Right kidney (tissue), 9 donors: ENCODE measurements at places on chromosomes 1 and 21.
A peak's percentile ranks its signal among the peaks of the same experiment; 100 is the strongest.

DNA sequence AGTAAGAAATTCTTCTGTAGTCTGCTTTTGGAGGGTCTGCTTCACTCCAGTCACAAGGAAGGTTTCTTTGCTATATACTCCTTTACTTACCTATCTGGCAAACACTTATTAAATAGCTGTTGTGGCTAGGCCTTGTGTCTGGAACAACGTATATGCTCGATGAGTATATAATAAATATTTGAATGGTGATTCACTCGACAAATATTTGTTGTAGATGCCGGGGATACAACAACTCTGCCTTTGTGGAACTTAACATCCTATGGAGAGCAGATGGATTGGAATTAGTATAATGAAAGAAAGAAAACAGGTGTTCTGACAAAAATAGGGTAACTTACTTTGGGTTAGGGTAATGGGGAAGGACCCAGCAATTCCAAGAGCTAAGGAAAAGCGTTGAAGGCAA, 31.1 kb downstream of the KPNA6 start:
- no peak for DNase-seq

DNA sequence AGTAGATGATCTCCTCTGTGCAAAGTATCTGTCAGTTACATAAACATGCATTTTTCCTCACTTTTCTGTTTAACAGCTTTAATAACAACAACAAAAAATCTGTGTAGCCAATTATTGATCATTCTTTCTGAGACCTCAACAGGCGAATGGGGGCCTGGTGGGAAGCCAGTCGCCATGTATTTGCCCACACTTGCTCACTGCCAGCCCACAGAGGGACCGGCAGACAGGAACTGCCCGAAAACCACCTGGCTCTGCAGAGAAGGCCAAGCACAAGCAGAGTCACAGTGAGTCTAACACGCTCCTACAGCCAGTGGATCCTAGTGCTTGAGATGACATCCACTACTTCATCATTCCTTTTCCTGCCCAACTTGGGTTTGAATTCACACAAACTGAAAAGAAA, 56.1 kb downstream of the NPHP4 start:
- no peak for DNase-seq

DNA sequence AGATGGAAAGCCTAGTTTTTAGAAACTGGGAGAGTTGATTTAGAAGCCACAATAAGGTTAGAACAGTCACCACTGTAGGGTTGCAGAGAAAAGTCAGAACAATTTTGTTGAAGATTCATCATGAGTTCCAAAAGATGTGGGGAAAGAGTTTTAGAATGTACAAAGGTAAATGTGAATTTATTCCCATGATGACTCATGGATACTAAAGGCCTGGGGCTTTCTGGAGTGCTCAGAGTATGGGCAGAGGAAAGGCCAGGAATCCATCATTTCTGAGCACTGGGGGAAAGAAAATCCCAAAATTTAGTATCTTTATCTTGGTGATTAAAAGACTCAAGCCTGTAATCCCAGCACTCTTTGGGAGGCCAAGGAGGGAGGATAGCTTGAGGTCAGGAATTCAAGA, 17.8 kb downstream of the YBX1 start:
- DNase-seq = no peak

GRCh38 chr1:156122519-156123355, 8.2 kb downstream of the LMNA start:
- no peak for DNase-seq

DNA sequence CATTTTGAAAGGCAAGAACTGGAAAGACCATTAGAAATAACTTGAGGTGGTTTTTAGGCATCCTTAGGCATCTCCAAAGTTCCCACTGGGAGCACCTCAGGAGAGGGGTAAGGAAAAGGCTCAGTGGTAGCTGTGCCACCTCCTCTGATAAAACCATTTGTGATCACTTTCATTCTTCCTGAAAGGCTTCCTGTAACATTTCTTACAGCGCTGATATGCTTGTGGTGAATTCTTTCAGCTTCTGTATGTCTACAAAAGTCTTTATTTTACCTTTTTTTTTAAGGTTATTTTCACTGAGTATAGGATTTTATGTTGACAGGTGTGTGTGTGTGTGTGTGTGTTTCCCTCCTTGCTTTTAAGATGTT, 54.8 kb downstream of the VANGL2 start:
- DNase-seq = no peak

- DNase-seq = no peak
Observed at GRCh38 chr1:178055779-178056471, 38.0 kb upstream of the RASAL2 start.

GRCh38 chr1:211609120-211610024, 30.4 kb upstream of the SLC30A1 start:
- DNase-seq = no peak

DNA sequence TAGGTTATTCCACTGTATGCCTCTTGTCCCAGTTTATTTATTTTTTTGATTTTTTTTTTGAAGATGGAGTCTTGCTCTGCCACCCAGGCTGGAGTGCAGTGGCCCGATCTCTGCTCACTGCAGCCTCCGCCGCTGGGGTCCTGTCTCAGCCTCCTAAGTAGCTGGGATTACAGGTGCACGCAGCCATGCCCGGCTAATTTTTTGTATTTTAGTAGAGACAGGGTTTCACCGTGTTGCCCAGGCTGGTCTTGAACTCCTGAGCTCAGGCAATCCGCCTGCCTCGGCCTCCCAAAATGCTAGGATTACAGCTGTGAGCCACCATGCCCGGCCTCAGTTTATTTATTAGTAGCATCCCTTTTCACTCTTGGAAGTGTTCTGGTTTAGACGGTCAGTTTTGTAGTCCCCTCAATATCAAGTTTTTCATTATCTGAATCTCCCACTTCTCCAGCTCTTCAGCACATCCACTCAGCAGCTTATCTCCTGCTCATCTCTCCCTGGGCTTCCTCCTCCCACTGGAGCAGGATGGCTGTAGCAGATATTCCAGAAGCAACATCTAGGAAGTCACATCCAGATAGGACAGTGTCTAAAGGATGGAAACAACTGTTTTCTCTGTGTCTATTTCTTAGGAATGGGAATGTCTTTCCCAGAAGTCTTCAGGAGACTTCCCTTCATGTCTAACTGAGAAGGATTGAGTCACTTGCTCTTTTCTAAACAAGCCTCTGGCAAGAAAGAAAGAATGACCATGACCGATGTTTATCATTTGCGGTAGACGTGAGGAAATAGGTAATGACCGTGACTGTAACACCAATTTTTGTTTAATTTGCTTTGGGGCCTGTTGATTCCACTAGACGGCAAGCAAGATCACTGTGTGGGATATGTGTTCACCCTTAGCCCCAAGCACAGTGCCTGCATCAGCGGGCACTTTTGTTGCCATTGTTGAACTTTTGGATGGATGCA, 14.4 kb downstream of the CCDC190 start:
- no peak for DNase-seq

GRCh38 chr1:61926597-61926996, 184.3 kb downstream of the PATJ start:
- no peak for DNase-seq

- no peak for DNase-seq
Observed at GRCh38 chr1:32197837-32198236, 2.6 kb upstream of the CCDC28B start.

GRCh38 chr1:162966613-162967012, 102.5 kb upstream of the RGS4 start:
- DNase-seq = peak; percentile 9

- peak; percentile 57 for DNase-seq
Observed at GRCh38 chr21:39004634-39005501, 178.4 kb downstream of the PSMG1 start.

- DNase-seq = no peak
Observed at GRCh38 chr1:15932612-15933011, 43.3 kb downstream of the ZBTB17 start.
